Thymus (tissue), 14 donors: ENCODE measurements at places on chromosomes 2 and 18. TPM values are rescaled to one million over a fixed set of nuclear protein-coding genes. Genes with fewer than 3 reads are reported as not detected.

Gene SERPINB3
- total RNA-seq = 2.6 TPM

Gene RBM44
- 0.85 TPM for total RNA-seq

Gene G6PC2
- not detected for total RNA-seq

Gene CCDC141
- 5.8 TPM for total RNA-seq

Gene GPR155
- 3.0 TPM for total RNA-seq

Gene INHBB
- total RNA-seq = 0.09 TPM

Gene SCN7A
- total RNA-seq = 10.2 TPM

Gene LYPD6
- 0.38 TPM for total RNA-seq

- H3K27ac ChIP-seq = no peak overlapping the region
- no peaks in the 10 kb centered on the region for H3K27me3 ChIP-seq
- no peaks in the 10 kb centered on the region for H3K36me3 ChIP-seq
- DNase-seq = no peak
These were observed 1025.8 kb upstream of the CNTNAP5 start for GRCh38 chr2:122999258-122999657.

- H3K4me1 ChIP-seq = no peaks in the 10 kb centered on the region
- DNase-seq = no peak
- H3K27ac ChIP-seq = no peak overlapping the region
- H3K36me3 ChIP-seq = no peaks in the 10 kb centered on the region
These were observed 317.5 kb upstream of the TRIB2 start for GRCh38 chr2:12399240-12399639.

DNA sequence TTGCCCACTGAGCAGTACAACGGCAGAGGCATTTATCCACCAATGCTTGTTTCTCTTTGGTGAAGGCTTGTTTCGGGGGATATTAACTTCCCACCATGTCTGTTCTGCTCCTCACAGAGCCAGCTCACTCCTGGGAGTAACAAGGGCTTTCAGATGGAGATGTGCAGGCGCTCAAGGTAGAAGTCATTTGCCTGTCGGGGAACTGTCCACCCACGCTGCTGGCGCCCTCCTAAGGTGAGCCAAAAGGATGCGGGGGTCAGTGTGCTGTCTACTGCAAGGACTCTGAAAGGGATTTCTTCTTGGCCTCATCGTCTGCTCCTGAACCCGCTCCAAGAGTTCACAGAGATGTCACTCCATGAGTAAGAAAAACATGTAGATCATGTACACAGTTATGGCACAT lies 57.0 kb upstream of the CYRIA start:
- H3K27me3 ChIP-seq = no peaks in the 10 kb centered on the region
- no peaks in the 10 kb centered on the region for H3K36me3 ChIP-seq
- H3K27ac ChIP-seq = no peak overlapping the region
- no peak for DNase-seq

- H3K4me1 ChIP-seq = no peaks in the 10 kb centered on the region
- no peaks in the 10 kb centered on the region for H3K27me3 ChIP-seq
These were observed 23.2 kb downstream of the FAM124B start for GRCh38 chr2:224378701-224379097.

- no peak for DNase-seq
- no peaks in the 10 kb centered on the region for H3K27me3 ChIP-seq
- no peaks in the 10 kb centered on the region for H3K36me3 ChIP-seq
- H3K4me3 ChIP-seq = no peak overlapping the region
- H3K27ac ChIP-seq = no peak overlapping the region
- H3K4me1 ChIP-seq = no peaks in the 10 kb centered on the region
These were observed 236.2 kb downstream of the ETAA1 start for GRCh38 chr2:67633212-67633856.

DNA sequence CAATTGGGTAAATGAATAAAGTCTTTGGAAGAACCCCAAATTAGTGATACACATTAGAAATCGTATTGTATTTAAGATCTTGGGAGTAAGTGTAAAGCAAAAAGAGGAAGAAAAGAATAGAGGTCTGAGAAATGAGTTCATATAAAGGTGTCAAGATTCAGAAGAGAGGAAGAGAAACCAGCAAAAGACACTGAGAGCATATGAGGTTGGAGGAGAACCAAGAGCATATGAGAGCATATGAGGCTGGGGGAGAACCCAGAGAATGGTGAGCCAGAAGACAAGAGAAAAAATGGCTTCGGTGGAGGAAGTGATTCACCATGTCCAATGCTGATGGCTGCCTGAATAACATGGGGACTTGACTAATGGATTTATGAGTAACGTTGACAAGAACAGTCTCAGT lies 620.1 kb upstream of the GCFC2 start:
- no peaks in the 10 kb centered on the region for H3K36me3 ChIP-seq
- no peak for DNase-seq
- H3K27me3 ChIP-seq = no peaks in the 10 kb centered on the region

DNA sequence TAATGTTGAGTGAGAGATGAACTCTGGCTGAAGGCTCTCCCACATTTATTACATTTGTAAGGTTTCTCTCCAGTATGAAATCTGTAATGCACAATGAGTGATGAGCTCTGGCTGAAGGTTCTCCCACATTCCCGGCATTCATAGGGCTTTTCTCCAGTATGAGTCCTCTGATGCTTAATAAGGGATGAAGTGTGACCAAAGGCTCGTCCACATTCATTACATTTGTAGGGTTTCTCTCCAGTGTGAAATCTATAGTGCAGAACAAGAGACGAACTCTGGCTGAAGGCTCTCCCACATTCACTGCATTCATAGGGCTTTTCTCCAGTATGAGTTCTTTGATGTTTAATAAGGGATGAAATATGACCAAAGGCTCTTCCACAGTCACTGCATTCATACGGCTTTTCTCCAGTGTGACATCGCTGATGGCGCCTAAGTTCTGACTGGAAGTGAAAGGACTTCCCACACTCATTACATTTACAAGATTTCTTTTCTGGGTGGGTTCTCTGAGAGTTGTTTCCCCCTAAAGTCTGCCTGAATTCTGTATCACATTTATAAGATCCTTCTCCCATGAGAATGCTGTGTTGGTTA lies 10.2 kb downstream of the ZNF514 start:
- no peak overlapping the region for H3K4me3 ChIP-seq
- H3K4me1 ChIP-seq = no peaks in the 10 kb centered on the region
- no peak for DNase-seq
- H3K36me3 ChIP-seq = peaks cover 26% of the 10 kb centered on the region
- H3K27ac ChIP-seq = no peak overlapping the region
- H3K27me3 ChIP-seq = no peaks in the 10 kb centered on the region

DNA sequence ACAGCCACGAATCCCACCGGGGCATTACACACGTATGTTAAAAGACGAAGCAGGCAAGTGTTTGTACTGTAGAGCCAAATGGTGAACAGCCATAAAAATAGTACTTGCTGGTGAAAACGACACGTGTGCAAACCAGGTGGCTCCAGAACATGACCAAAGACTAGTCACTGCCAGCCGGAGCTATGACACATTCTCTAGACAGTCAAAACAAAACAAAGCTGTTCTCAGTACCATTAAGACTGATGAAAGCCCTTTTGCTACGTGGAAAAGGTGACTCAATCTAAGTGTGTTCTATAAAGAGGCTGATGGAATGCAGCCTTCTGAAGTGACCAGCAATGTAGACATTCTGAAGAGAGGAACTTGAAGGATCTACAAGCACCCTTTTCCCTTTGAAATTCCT lies 367.7 kb upstream of the NETO1 start:
- H3K36me3 ChIP-seq = no peaks in the 10 kb centered on the region
- no peak for DNase-seq

- H3K4me3 ChIP-seq = no peak overlapping the region
- DNase-seq = no peak
- no peaks in the 10 kb centered on the region for H3K4me1 ChIP-seq
- no peaks in the 10 kb centered on the region for H3K27me3 ChIP-seq
These were observed 4.2 kb downstream of the ALLC start for GRCh38 chr2:3662239-3662638.

GRCh38 chr2:235616885-235617284 lies 123.0 kb downstream of the AGAP1 start:
- H3K4me1 ChIP-seq = no peaks in the 10 kb centered on the region
- no peaks in the 10 kb centered on the region for H3K27me3 ChIP-seq
- no peaks in the 10 kb centered on the region for H3K36me3 ChIP-seq
- no peak overlapping the region for H3K27ac ChIP-seq
- no peak for DNase-seq
- H3K4me3 ChIP-seq = no peak overlapping the region

- H3K36me3 ChIP-seq = no peaks in the 10 kb centered on the region
- no peak overlapping the region for H3K27ac ChIP-seq
- no peaks in the 10 kb centered on the region for H3K27me3 ChIP-seq
- DNase-seq = no peak
These were observed 138.5 kb downstream of the DYM start for GRCh38 chr18:49321797-49322461.

DNA sequence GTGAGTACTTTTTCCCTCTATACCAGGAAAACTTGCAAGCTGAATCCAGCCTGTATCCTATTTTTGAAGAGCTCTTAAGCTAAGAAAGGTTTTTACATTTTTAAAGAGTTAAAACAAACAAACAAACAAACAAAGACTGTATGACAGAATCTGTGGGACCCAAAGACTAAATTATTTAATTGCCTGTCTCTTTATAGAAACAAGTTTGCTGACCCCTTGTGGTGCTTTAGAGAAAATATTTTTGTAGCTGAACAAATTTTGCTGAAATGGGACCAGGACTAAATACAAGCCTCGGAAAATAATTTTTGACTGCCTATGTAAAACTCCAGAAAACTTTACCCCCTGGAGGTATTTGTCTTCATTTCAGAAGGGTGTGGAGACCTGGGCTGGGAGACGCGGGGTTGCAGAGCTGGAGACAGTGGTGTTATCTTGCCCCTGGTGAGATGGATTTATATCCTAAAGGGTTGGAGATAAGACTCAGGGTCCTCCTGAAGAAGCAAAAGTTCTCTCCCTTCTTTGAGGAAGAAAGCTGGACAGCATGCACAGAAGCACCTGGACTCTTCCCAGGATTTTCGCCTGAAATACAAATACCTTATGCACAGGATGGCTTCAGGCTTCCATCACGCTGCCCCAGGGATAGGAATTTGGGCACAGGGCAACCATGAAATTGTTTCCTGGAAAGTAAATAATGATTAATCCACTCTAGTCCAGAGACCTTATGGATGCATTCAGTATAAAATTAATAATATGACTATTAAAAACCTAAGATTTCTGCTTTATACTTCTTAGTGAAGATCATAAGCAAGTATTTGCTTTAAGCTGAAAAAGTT lies 54.3 kb downstream of the TMX3 start:
- H3K4me1 ChIP-seq = no peaks in the 10 kb centered on the region
- H3K4me3 ChIP-seq = no peak overlapping the region
- no peaks in the 10 kb centered on the region for H3K27me3 ChIP-seq
- DNase-seq = no peak
- no peak overlapping the region for H3K27ac ChIP-seq

DNA sequence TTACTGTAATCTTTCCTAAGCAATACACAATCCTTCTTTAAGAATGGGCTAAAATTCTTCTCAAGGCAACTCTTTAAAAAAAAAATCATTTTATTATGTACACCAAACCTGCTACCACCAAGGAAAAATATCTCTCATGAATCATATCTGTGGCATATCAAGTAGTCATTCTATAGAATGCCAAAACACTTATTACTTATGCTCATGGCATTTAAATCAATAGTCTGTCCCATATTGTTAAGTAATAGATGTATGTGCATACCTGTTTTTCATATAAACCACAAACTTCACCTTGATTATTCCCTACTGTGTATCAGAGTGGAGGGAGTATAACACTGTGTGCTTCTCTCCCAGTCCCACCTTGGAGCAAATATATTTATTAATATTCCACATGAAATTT lies 95.8 kb upstream of the SETBP1 start:
- no peaks in the 10 kb centered on the region for H3K27me3 ChIP-seq
- DNase-seq = no peak
- H3K4me3 ChIP-seq = no peak overlapping the region
- H3K36me3 ChIP-seq = no peaks in the 10 kb centered on the region
- H3K4me1 ChIP-seq = no peaks in the 10 kb centered on the region

- no peak overlapping the region for H3K4me3 ChIP-seq
- H3K27ac ChIP-seq = no peak overlapping the region
- H3K4me1 ChIP-seq = no peaks in the 10 kb centered on the region
- peaks cover under 1% of the 10 kb centered on the region for H3K36me3 ChIP-seq
- DNase-seq = no peak
These were observed 122.1 kb downstream of the PKP4 start for GRCh38 chr2:158578703-158579330.

- no peaks in the 10 kb centered on the region for H3K4me1 ChIP-seq
- H3K4me3 ChIP-seq = no peak overlapping the region
- no peaks in the 10 kb centered on the region for H3K27me3 ChIP-seq
- H3K27ac ChIP-seq = no peak overlapping the region
- no peak for DNase-seq
- no peaks in the 10 kb centered on the region for H3K36me3 ChIP-seq
These were observed 495 bp upstream of the IL36RN start for GRCh38 chr2:113058411-113058994.

DNA sequence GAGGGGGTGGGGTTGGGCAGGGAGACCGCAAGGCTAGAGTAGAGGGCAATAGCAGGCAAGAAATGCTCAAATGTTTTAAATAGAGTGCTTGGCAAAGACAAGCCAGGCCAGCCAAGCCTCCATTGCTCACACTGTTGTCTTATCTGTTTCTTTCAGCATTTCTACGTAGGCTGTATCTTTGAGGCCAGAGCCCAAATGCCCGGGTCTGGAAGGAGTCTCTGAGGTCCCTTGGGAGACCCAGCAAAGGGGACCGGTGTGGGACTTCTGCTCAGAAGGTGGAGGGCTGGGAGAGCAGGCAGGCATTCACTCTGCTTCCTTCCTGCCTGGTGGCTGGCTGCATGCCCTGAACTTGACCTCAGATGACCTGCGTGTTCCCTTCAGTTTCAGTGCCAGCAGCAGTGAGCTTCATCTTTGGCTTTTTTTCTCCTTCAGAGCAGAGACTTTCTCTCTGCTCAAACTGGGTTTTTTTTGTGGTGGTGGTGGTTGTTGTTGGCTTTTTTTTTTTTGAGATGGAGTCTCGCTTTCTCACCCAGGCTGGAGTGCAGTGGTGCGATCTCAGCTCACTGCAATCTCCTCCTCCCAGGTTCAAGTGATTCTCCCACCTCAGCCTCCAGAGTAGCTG lies 13.7 kb upstream of the TET3 start:
- H3K27me3 ChIP-seq = no peaks in the 10 kb centered on the region
- H3K36me3 ChIP-seq = no peaks in the 10 kb centered on the region

DNA sequence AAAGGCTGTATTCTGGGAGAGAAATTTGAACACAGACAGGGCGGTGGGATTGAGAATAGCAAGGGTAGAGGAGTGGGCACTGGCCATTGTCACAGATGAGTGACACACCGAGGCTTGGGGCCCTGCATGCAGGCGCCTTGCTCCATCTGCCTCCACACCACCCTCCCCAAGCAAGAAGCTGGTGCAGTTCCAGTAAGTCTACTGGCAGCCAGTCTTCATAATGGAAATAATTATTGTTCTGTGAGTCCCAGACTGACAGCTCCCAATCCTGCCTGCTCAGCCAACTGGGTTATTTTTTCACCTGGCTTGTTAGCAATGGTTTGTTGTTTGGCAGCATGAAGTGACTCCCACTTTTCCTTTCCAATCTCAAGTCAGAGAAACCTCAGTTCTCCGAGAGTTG lies 13.0 kb downstream of the TTC32 start:
- H3K27ac ChIP-seq = no peak overlapping the region
- DNase-seq = no peak
- no peaks in the 10 kb centered on the region for H3K36me3 ChIP-seq

DNA sequence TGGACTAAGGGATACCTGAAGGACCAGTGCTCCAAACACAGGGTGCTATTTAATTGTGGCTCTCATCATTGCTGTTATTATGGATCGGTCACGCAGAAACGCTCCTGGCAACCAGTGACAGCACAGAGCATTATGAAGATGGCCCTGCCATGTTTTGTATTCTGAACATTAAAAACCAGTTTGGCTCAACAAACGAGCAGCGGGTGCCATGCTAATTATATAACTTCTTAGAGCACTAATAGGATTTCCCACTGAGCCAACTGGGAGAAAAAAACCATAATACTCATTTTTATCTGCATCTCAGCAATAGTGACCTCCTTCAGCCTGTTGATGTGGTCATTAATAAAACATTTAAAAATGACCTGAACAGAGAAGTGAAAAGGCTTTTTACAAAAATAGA lies 212.8 kb downstream of the STK39 start:
- H3K27ac ChIP-seq = no peak overlapping the region
- peaks cover 3% of the 10 kb centered on the region for H3K4me1 ChIP-seq
- no peaks in the 10 kb centered on the region for H3K27me3 ChIP-seq
